SK-N-SH (cell line): ENCODE measurements at places on chromosomes 5 and 9.

DNA sequence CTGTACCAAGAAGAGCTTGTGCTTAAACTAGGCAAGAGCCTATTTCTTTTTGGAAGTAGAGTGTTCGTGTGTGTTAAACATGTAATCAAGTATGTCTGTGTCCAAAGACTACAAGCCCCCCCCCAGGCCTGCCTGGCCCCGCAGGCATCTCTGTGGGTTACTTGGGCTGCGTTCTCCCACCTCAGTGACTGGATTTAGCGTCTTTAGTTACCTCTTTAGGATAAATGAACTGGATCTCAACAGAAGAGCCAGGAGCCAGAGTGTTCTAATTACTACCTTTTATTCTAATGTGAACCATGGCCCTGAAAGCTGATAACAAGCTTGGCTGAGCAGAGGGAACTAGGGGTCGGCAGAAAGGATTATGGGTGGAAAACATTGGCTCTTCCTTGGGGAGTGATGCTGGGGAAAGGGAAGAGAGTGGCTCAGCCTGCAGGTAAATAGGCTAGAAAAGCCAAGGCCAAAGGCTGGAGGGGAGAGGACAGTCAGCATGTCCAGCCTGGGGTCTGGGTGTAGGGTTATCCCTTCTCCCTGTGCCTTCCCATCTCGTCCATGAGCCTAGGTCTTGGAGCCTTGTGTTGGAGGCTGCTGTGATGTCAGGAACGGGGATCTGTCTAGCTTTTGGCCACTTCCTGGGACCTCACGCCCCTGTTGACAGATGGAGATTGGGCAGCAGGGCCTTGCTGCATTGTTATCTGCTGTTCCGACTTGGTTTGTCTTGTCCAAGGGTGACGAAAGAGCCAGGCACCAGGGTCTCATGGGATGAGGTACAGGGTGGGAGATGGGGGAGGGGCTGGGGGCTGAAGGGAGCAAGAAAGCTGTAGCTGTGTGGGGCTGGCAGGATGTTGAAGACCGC lies 11.1 kb downstream of the CD74 start:
- DNase-seq, result no peak

DNA sequence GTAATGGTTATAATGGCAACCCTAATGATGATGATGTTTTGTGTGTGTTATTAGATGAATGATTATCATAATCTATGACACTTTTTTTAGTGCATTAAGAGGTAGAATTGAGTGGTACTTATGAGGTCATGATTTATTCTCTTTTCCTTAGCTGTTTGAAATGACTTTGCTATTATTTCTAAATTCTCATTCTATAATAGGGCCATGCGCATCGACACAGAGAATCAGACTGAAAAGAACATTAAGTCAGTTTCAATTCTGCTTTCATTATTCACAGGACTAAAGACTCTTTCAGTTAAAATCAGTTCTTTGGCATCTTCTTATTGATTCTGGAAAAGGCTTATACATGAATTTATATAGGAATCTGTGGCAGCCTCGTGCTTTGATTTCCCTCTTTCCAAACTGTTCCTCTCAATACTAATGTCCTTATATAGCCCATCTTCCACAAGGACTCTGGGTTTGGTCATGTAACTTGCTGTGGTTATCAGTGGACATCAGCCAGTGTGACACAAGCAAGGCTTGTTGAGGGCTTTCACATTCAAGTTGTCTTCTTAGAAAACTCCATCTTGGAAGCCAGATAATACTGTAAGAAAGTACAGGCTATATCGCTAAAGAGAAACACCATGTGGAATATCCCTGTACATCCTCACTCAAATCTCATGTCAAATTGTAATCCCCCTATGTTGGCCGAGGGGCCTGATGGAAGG lies 140.3 kb upstream of the CHD1 start:
- DNase-seq, result no peak

- DNase-seq, result no peak
Observed at GRCh38 chr9:132622159-132622558, 39.8 kb downstream of the BARHL1 start.

DNA sequence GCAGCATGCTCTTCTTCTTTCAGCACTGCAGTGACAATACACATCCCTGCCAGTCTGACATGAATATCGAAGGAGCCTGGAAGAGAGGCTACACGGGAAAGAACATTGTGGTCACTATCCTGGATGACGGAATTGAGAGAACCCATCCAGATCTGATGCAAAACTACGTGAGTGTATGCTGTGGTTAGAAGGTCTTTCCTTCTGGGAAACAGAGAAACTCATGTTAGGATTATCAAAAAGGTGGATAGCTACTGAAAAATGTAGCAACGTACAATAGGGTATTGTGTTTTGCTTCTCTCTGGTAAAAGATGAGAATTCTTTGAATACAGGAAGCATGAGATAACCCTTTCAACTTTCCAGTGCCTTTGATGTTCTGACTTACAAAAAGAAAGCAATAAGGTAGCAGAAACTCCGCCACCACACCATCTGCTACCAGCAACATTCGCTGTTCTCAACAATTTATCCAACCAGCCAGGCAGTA lies 133.3 kb downstream of the PCSK5 start:
- DNase-seq, result no peak

GRCh38 chr5:158670201-158670600 lies 429.5 kb downstream of the EBF1 start:
- no peak for DNase-seq
